ENCODE measurements at places on chromosomes 7 and 10. TPM values are rescaled to one million over a fixed set of nuclear protein-coding genes. Genes with fewer than 3 reads are reported as not detected.

DNA sequence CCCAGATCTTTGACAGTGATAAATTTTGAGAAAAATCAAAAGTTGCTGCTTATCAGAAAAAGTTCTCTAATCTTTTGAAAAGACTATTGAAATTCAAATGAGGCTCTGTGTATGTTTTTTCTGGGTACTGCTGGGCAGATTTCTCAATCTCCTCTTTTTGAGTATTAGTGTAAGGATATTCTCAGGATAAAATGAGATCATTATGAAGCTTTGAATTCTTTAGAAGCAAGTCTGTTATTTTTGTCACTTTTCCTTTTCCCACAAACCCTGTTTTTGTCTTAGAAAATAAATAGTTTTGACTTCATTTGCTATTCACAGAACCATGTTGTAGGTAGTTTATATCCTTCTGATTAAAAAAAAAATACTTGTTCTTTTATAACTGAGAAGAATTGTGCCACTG lies 7.9 kb downstream of the STAM start:
- no peaks in the 10 kb centered on the region for H3K27me3 ChIP-seq
- DNase-seq = no peak
- H3K36me3 ChIP-seq = peaks cover 84% of the 10 kb centered on the region
- no peak overlapping the region for H3K4me3 ChIP-seq

GRCh38 chr10:131452926-131453720 lies 141.6 kb upstream of the TCERG1L start:
- H3K4me3 ChIP-seq = no peak overlapping the region
- peaks cover 14% of the 10 kb centered on the region for H3K27me3 ChIP-seq
- H3K36me3 ChIP-seq = no peaks in the 10 kb centered on the region
- no peak for DNase-seq
- peaks cover 4% of the 10 kb centered on the region for H3K4me1 ChIP-seq
- no peak overlapping the region for H3K27ac ChIP-seq

GRCh38 chr7:29332042-29332811 lies 137.7 kb downstream of the CHN2 start:
- H3K4me3 ChIP-seq = no peak overlapping the region
- no peak for DNase-seq
- H3K27ac ChIP-seq = no peak overlapping the region
- peaks cover 34% of the 10 kb centered on the region for H3K4me1 ChIP-seq

- H3K4me1 ChIP-seq = no peaks in the 10 kb centered on the region
- H3K27ac ChIP-seq = no peak overlapping the region
- no peaks in the 10 kb centered on the region for H3K27me3 ChIP-seq
- H3K36me3 ChIP-seq = no peaks in the 10 kb centered on the region
Measured at GRCh38 chr10:397321-398068, 262.2 kb downstream of the ZMYND11 start.

GRCh38 chr10:91043173-91043910 lies 122.5 kb upstream of the ANKRD1 start:
- no peaks in the 10 kb centered on the region for H3K36me3 ChIP-seq
- peaks cover under 1% of the 10 kb centered on the region for H3K4me1 ChIP-seq
- H3K27me3 ChIP-seq = peaks cover 20% of the 10 kb centered on the region
- no peak for DNase-seq

DNA sequence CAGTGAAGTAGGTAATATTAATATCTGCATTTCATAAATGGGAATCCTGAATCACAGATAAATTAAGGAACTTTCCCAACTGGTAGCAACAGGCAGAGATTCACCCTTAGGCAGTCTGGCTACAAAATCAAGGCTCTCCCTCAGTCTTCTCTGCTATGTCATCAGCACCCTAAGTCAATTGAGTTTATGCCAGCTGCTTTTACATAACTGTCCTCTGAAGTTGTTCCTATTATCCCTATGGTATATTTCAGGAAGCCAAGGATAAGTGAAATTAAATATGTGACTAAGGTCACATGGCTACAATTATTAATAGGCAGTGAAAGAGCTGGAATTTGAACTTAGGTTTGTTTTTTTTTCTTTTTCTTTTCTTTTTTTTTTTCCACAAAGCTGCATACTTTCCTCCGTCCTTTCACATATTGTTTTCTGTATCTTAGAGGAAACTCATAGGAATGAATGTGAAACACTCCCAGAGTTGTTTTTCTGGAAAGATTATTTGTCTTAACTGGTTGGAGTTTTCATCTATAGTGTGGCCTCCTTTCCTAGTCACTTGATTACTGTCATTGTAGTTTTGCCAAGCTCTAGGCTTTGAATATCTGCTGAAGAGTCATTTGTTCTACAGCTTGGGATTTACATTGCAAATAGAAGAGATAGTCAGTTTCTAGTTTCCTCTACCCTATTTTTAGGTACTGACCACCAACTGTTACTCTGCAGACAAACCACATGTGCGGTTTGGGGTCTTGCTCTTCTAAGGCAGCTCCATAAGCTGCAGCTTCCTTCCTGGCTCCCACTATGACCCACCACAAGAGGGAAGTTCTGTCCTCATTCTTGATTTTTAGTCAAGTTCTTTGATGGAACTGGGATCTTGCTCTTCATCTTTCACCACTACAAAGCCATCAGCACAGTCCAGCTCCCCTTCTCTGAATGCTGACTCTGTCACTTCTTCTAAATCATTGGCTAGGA lies 338.0 kb upstream of the KIAA1217 start:
- no peaks in the 10 kb centered on the region for H3K36me3 ChIP-seq
- H3K4me3 ChIP-seq = no peak overlapping the region
- DNase-seq = no peak

DNA sequence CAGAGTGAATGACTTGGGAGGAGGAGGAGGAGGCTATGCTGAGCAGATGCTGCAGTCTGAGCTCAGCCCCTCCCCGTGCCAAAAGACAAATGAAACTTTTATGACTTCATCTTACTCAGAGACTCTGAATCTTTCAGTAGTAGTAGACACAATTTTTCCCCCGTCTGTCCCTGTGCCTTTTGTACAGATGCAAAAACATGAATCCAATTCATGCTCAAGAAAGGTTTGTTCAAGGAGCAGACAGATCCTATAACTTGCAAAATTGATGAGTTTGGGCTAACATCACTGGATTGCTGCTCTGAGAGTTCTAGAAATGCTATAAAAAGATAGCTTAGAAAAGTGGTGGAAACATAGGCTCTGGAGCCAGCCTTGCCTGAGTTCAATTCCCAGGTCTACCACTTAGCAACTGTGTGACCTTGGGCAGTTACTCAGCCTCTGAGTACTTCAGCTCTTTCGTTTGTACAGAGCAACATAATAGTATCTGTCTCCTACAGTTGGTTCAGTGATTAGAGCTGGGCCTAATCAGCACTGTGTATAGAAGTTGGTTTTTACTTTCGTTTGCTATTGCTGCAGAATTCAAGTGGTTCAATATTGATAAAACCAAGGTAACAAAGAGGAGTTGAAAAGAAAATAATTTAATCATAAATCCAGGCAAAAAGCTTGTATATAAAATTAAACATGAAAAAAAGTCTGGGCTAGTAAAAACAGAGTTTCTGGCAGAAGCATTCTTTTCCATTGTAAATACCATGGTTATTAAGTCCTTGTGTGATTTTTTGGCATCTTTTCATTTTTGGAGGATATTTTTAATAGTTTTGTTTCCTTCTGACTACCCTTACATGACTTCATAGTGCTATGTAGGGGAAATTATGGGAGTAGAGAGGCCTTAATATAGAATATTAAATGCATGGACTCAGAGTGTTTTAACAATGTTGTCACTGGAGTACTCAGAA lies 174.2 kb upstream of the ZNF32 start:
- DNase-seq = no peak
- H3K4me3 ChIP-seq = no peak overlapping the region
- peaks cover 2% of the 10 kb centered on the region for H3K27me3 ChIP-seq
- peak overlapping the region; percentile 13 for H3K27ac ChIP-seq
- no peaks in the 10 kb centered on the region for H3K36me3 ChIP-seq

GRCh38 chr7:47582764-47583738 lies 1.1 kb upstream of the TNS3 start:
- H3K27ac ChIP-seq = no peak overlapping the region
- peaks cover 33% of the 10 kb centered on the region for H3K27me3 ChIP-seq
- no peaks in the 10 kb centered on the region for H3K36me3 ChIP-seq
- no peaks in the 10 kb centered on the region for H3K4me1 ChIP-seq
- DNase-seq = no peak
- H3K4me3 ChIP-seq = no peak overlapping the region

DNA sequence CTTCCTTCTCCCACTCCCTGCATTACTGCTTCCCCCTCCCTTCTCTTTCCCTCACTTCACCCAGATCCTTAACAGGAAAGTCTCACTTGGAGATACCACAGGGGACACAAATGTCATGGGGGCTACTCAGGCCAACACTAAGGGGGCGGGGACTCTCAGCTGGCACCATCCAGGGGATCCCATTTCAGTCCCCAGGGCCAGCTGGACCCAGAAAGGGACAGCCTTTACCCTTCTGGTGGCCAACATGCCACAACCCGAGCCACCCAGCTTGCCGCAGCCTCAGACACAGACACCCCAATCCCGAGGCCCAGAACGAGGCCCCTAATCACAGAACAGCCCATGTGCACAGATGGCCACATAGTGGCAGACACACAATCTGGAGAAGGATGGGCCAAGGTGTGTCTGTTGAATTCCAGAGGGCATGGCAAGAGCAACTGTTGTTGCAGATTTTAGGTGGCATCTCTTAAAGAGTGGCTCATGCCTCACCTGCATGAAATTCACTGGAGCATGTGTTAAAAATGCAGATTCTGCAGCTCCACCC lies 5.6 kb downstream of the CAMK2G start:
- H3K36me3 ChIP-seq = peaks cover 67% of the 10 kb centered on the region
- H3K27ac ChIP-seq = peak overlapping the region; percentile 9
- no peak for DNase-seq

GRCh38 chr7:105216786-105217185 lies 171.9 kb downstream of the SRPK2 start:
- peaks cover 11% of the 10 kb centered on the region for H3K36me3 ChIP-seq
- DNase-seq = no peak
- no peaks in the 10 kb centered on the region for H3K27me3 ChIP-seq

- no peak for DNase-seq
- H3K4me3 ChIP-seq = no peak overlapping the region
- peaks cover 67% of the 10 kb centered on the region for H3K36me3 ChIP-seq
Measured at GRCh38 chr7:1934756-1935155, 264.7 kb downstream of the ELFN1 start.

GRCh38 chr7:18626086-18626485 lies 130.5 kb downstream of the HDAC9 start:
- no peak overlapping the region for H3K4me3 ChIP-seq
- DNase-seq = no peak
- no peak overlapping the region for H3K27ac ChIP-seq
- no peaks in the 10 kb centered on the region for H3K4me1 ChIP-seq

DNA sequence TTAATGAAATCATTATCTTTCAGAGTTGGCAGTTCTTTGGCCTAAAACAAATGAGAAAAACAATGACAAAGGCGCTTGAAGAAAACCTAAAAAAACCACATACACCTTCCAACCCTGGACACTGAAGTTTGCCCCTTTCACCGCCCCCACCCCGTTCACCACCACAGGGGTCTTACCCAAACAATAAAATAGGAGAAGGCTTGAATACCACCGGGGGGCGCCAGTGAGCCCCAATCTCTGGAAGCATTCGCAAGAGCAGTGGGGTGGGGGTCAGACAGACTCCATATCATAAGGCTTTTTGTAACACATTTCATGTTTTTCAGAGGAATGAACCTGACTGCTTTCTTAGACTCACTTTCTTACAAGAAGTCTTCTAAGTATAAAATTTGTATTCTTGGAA lies 163.6 kb downstream of the PIP4K2A start:
- DNase-seq = peak; percentile 63
- H3K27ac ChIP-seq = no peak overlapping the region
- no peak overlapping the region for H3K4me3 ChIP-seq
- H3K4me1 ChIP-seq = peaks cover 15% of the 10 kb centered on the region

- DNase-seq = no peak
- no peak overlapping the region for H3K27ac ChIP-seq
- H3K36me3 ChIP-seq = no peaks in the 10 kb centered on the region
Measured at GRCh38 chr10:106502641-106503040, 661.9 kb downstream of the SORCS1 start.

- H3K4me3 ChIP-seq = no peak overlapping the region
- no peaks in the 10 kb centered on the region for H3K36me3 ChIP-seq
- H3K27me3 ChIP-seq = peaks cover 8% of the 10 kb centered on the region
Measured at GRCh38 chr7:108402865-108403264, 53.4 kb downstream of the NRCAM start.

DNA sequence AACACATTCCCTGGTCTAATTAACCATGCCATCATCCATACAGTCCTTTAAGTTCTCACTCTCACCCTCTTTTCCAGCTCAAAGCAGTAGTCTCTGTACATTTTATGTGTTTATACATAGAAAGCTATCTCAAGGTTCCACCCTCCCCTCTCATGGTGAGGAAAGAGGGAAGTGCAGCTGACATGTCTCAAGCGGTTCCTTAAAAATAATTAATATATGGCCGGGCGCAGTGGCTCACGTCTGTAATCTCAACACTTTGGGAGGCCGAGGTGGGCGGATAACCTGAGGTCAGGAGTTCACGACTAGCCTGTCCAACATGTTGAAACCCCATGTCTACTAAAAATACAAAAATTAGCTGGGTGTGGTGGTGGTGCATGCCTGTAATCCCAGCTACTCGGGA lies 36.7 kb downstream of the ZC3HAV1 start:
- H3K27me3 ChIP-seq = no peaks in the 10 kb centered on the region
- H3K27ac ChIP-seq = peak overlapping the region; percentile 79
- H3K4me1 ChIP-seq = peaks cover 56% of the 10 kb centered on the region
- no peak for DNase-seq
- peaks cover 71% of the 10 kb centered on the region for H3K36me3 ChIP-seq
- peak overlapping the region; percentile 62 for H3K4me3 ChIP-seq

- H3K4me3 ChIP-seq = no peak overlapping the region
- H3K36me3 ChIP-seq = peaks cover 81% of the 10 kb centered on the region
- no peaks in the 10 kb centered on the region for H3K27me3 ChIP-seq
- no peak for DNase-seq
Measured at GRCh38 chr7:98988641-98989040, 110.3 kb downstream of the TRRAP start.

The AFAP1L2 gene
- 1.8 TPM for total RNA-seq

The RTKN2 gene
- 8.8 TPM for total RNA-seq

The SPDYE9 gene
- total RNA-seq = not detected

The MOGAT3 gene
- total RNA-seq = not detected

The CPA4 gene
- not detected for total RNA-seq

The UTF1 gene
- not detected for total RNA-seq

The ZPBP gene
- not detected for total RNA-seq
